NCI-H1436 treated with DMSO at 0.1 percent for 48 hours (cell line): ENCODE measurements at places on chromosomes 12 and 14.

- no peak for DNase-seq
Measured at GRCh38 chr12:29320295-29321085, 60.5 kb downstream of the ERGIC2 start.

DNA sequence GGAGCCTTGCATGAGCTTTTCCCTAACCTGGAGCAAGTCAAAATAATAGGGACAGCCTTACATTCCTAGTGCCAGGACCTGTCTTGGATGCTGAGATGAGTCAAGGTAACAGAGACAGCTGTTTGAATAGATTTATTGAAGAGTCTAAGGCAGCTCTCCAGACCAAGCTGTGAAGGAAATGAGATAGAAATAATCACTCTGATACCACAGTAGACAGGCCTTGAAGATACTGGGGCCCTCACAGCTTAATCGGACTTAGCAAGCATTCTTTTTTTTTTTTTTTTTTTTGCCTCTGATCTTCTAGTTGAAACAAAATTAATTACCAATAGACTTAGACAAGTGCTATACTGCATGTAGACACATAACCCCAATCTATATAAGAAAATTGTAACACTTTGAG, 3.1 kb upstream of the RNASE9 start:
- no peak for DNase-seq

DNA sequence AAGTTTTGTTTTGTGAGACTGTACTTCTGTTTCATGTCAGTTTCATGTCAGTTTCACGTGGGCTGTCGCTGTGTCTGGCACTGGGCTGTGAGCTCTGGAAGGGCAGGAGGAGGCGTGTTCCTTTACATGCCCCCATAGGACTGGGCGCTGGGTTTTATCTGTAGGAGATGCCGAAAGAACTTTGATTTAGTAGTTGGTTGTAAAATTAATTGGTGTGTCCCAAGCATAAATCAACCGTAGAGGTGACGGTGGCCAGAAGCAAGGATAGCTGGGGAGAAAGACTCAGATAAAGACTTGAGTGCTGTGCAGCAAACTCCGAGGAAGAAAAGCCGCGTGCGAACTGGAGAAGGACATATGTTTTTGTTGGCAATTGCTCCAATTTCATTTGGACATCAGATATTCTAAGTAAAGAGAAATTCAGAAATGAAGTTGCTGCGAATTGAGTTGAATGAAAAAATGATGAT, 182.5 kb downstream of the VRK1 start:
- DNase-seq = no peak

- no peak for DNase-seq
Measured at GRCh38 chr14:67908052-67908754, 88.6 kb downstream of the RAD51B start.

- DNase-seq = no peak
Measured at GRCh38 chr14:68630081-68630571, 162.7 kb downstream of the ZFP36L1 start.

DNA sequence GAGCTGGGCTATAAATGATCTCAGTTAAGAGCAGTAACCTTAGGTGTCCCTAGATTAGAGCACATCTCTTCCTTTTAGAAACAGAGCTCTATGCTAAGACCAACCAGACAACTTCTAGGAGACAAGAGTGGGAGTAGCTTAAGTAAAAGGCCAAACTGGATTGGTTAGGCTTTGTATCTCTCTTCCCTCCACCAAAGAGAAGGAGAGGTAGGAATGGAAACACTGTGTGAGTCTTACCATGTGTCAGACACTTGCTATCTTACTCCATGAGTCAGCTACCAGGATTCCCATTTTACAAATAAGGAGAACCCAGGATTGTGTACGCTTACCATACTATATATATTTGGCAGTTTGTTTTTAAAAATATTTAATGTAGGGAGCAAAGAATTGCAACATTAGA, 122.9 kb downstream of the PAX9 start:
- DNase-seq = no peak

- DNase-seq = no peak
Measured at GRCh38 chr14:104665114-104665656, 24.2 kb upstream of the INF2 start.

GRCh38 chr12:30694412-30695198, 1.1 kb downstream of the IPO8 start:
- DNase-seq = no peak

- no peak for DNase-seq
Measured at GRCh38 chr12:69896653-69897381, 71.8 kb downstream of the MYRFL start.

GRCh38 chr14:90536092-90536491, 139.3 kb downstream of the CALM1 start:
- DNase-seq = no peak

DNA sequence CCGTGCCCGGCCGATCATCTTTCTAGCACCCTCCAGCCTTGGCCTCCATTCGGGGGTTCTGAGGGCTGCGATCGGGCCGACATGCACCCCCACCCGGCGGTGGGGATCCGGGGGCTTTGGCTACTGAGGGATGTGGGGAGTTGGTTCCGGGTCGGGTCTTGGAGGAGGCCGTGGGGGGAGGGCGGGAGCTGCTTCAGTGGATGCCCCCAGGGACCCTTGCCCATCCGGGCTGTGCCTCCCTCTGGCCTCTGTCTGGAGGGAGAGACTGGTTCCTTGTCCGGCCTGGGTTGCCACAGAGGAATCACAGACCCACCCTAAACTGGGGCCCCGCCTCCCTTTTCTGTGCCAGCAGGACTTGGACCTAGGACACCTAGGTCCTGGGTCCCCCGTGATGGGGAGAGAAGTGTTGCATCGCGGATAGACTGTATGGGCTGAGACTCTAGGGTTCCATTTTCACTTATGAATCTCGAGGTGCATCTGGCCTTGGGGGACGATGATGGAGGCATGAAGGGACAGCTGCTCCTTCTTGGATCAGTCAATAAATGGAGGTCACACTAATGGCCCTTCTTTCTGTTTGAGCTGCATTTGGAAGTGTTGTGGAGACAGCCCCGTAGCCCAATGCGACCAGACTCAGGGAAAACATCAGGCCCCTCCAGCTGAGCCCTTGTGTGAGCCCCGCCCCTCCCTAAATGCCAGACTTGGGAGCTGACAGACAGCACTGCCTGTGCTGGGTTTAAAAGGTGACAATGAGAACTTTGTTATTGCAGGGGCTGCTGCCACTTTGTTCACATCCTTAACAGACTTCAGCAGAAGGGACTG, 577 bp downstream of the DTX3 start:
- no peak for DNase-seq

DNA sequence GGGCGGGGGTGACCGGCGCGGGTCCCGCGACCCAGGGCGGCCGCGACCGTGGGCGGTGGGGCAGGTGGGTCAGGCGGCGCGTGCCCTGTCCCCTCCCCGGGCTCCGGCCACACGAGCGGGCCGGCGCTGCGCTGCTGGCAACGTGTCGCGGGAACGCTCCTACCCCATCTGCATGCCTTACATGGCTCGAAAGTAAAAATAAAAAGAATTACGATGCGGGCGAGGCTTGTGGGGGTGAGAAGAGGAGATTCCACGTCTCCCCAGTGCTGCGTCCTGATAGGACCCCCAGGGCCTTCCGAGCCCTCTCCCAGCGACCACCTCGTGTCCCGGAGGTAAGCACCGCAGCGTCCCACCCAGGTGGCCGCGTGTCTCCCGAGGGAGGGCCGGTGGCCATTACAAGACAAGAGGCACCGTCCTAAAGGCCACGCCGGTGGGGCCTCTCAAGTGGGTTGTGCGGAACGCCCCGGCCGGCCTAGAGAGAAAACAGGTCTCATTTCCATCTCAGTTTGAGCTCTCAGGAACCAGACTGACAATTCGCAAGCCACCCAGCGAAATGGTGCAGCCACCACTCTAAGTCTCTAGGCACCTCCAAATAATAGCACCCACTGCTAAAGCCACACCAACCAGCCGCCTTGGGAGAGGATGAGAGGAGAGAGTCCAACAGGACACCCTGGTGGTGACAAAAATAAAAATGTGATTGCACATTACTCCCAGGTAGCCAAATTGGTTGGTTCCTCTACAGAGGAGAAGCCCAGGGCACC, 612 bp upstream of the FOXN3 start:
- DNase-seq = no peak

DNA sequence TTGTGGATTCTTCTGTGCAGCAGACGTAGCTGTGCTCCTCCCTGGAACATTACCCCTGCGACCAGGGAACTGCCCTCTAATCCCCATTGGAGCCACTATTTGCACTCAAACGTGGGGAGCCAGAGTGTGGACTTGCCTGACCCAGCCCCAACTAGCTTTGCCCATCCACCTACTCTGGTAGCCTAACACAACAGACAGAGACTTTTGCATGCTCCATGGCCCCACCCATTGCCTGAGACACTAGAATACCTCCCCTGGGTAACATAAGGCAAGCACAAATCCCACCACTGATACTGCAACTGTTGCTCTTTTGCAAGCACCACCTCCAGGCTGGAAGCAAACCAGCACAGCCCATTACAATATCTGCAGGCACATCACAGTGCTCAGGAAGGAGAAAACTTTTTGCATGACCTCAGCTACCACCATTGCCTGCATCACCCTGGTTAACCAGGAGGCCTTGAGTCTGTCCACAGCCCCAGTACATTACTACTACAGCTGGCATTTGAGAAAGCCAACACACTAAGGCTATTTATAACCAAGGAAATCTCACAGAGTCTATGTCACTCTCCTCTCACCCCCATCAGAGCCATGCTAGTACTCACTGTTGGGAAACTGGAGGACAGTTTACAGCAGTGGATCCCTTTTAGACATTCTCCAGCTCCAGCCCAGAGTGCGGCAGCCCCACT, 15.0 kb downstream of the CEP128 start:
- DNase-seq = no peak

DNA sequence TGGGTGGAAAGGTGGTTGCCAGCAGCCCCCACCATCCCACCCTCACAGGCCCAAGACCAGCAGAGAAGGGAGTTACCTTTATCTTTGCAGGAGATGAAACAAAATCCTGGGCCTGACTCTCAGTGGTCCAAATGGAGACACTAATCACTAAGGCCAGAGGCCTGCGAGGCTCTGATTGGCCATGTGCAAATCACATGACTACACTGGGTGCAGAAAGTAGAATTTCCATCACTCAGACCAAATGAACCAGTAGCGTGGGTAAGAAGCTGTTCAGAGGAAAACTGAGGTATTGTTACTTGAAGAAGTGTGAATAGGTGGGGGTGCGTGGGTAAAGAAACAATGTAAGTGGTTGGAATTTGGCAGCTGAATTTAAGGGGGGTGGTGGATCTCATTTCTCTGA, 20.2 kb upstream of the PPP1CC start:
- DNase-seq = no peak

GRCh38 chr12:68943848-68944247, 10.9 kb upstream of the CPM start:
- DNase-seq = no peak

DNA sequence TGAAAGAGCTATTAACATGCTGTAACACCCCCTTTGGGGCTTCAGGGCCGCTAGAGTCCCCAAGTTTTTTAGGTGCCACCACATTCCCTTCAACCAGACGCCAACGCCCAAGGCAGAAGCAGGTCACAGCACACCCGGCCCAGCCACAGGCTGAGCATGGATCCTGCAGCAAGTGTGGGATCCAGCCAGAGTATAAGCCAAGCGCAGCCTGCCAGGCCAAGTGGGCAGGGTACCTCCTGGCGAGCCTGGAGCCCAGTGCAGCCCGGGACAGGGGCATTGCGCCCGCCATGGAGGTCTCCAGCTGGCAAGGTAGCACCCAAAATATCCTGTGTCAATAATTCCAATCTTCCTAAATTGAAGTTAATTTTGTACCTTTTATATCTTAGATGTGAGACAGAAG, 55.5 kb downstream of the EML5 start:
- no peak for DNase-seq

- DNase-seq = no peak
Measured at GRCh38 chr14:84453307-84453950, 1076.5 kb upstream of the FLRT2 start.

DNA sequence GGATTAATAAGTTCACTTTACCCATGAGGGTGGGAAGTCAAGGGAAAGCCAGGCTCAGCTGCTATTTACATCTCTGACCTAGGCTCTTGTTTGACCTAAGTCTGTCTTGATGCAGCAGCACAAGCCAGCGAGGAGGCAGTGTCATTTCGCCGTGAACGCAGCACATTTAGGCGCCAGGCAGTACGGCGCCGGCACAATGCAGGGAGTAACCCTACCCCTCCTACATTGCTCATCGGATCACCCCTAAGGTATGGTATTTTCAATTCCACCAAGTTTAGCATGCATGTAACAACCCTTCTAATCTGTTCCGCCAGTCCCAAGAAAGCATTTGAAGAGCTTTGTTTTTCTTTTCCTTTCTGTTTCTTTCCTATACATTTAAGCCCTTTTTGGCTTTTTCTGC, 81.2 kb downstream of the PCNX1 start:
- DNase-seq = no peak

DNA sequence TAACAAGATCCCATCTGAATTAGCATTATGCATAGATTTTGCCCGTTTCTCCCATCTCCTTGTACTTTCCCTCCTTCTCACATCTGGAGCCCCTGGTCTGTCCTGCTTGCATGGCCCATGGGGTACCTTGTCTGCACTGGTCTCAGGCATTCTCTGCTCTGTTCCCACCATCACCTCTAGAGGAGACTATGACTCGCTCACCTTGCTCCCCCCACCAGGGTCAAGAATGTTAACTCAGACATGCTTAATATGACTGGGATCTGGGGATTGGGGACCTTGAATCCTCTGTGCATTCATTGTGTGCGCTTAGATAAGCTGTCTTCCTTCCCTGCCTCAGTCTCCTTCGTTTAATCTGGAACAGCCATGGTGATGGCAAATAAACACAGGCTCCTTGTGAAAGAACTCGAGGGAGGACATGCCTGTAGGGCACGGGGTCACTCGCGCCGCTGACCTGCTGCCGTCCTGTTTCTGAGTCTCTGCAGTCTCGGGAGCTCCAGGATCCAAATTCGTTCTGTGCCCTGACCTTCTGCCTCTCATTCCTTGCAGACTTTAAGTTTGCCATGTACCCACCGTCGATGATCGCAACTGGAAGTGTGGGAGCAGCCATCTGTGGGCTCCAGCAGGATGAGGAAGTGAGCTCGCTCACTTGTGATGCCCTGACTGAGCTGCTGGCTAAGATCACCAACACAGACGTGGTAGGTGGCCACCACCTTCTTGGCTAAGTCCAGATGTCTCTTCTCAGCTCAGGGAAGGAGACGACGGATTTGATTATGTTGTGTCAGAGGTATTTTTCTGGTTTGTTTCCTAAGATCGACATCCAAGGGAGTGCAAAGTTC, 15.0 kb downstream of the CCND2 start:
- DNase-seq = no peak

- DNase-seq = no peak
Measured at GRCh38 chr14:93975791-93976476, 436 bp downstream of the ASB2 start.

DNA sequence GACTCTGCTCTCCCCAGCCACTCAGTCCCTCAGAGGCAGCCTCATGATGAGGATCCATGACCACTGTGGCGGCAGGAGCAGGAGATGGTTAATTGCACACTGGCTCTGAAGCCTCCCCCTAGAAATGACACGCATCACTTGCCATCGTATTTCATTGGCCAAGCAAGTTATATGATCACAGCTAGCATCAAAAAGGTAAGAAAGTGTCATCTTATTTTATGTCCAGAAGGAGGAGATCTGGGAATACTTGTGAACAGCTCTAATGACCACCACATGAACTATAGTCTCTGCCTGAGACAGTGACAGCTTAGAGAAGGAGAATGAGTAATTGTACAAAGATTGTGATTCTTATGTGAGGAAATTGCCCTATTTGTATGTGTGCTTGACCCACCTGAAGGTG, 363.4 kb downstream of the NUAK1 start:
- no peak for DNase-seq

GRCh38 chr14:54797556-54797955, 105.1 kb downstream of the GCH1 start:
- no peak for DNase-seq

- DNase-seq = no peak
Measured at GRCh38 chr12:130911933-130912332, 40.1 kb downstream of the RAN start.

- DNase-seq = no peak
Measured at GRCh38 chr14:76872796-76873432, 46.7 kb downstream of the LRRC74A start.
